ENCODE measurements at places on chromosomes 3 and 15. TPM values are rescaled to one million over a fixed set of nuclear protein-coding genes. Genes with fewer than 3 reads are reported as not detected.

The TERC gene
- 37.7 TPM for total RNA-seq

The ZNF445 gene
- 5.5 TPM for total RNA-seq

The CBLB gene
- 23.9 TPM for total RNA-seq

The CP gene
- total RNA-seq = 1.1 TPM

The LIPH gene
- total RNA-seq = not detected

The ALAS1 gene
- 44.9 TPM for total RNA-seq

The CATSPER2 gene
- 0.37 TPM for total RNA-seq

The RBP2 gene
- not detected for total RNA-seq

The RPP14 gene
- total RNA-seq = 9.1 TPM

The TMEM207 gene
- total RNA-seq = not detected

Data from smooth muscle cell of bladder (primary cell).